Activated T-helper 2 cell treated with anti-CD3 and anti-CD28 coated beads, Interferon-gamma antibody, Interleukin-2, Interleukin-4, amounts not matched to agents 10 μg/mL and 5 μg/mL and 100 μg/mL, durations not matched to agents 14 hours and 24 hours and 36 hours (primary cell): ENCODE measurements at places on chromosomes 1 and 21.

DNA sequence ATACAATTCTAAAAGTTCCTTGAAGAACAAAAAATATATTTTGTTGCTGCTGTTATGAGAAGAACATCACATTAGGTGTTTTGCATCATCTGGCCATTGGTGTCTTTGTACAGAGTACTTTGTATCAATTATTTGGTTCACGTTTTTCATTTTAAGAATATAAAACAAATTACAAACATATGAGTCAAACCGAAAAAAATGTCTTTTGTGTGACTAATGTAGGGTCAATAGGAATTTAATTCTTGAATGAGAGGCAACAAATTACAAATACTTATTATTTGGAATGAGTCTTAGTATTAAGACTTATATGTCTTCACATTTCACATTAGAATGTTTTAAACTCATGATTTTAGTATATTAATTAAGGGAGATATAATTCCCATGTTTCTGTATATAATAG is 54.8 kb downstream of the NR5A2 start:
- no peak for DNase-seq

- DNase-seq = no peak
These were observed 5.6 kb downstream of the MX2 start for GRCh38 chr21:41367301-41367944.

DNA sequence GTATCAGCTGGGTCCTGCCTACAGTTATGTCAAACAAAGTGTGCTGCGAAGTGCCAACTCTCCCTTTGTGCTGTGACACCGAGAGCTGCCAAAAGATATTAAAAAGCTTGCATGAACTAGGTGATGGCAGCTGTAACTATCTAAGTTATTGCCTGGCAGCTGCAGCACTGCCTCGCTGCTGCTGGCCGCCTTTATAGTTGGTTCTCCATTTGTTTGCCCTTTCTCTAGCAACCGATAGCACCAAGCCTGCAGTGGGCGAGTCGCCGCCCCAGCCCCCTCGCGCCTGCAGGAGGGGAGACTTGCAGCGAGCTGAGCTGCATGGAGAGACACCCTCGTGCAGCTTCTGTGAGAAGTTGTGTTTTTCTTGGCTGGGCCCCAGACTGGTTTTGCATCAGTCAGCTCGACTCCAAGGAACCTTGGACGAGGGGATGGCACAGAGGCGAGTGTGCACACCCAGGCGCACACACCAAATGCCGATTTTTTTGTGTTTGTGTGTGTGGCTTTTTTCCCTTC is 330.6 kb downstream of the RPS6KC1 start:
- no peak for DNase-seq

- no peak for DNase-seq
These were observed 54.9 kb downstream of the TM2D1 start for GRCh38 chr1:61670016-61670415.

DNA sequence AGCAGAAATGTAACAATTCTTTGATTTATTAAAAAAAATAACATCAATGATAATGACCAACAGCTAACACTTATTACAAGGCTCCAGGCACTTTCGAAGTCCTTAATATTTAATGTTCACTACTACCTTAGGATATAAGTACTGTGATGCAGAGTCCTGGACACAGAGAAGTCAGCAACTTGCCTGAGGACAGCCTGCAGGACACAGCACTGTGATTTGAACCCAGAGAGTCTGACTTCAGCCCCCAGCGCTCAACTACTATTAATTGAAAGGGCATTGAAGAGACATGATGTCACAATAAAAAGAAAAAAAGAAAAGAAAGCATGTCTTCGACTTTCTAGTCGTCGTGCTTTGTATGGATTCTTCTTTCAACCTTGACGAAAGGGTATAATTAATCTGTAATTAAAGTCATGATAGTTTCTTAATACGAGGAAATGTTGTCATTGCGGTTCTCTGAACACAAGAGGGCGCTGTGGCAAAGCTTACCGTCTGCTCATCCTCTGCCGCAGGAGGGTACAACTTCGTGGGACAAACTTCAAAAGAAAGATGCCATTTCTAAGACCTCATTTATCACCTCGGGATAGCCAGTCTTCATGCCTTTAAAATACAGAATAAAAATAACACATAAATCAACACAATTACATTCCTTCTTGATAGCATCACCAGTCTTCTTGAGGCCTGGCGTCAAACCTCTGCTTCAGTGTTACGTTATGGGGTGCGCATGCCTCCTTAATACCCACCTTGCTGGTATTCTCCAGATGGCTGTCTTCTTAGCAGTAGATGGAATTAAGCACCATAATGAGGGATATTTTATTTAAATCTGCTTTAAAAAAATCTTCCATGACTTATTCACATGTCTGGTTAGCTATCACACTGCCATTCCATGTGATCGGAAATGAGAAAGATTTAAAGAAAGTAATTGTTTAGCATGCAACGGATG is 240.1 kb downstream of the DISC1 start:
- DNase-seq = peak; percentile 12
